ENCODE measurements at places on chromosomes 5 and 9.

DNA sequence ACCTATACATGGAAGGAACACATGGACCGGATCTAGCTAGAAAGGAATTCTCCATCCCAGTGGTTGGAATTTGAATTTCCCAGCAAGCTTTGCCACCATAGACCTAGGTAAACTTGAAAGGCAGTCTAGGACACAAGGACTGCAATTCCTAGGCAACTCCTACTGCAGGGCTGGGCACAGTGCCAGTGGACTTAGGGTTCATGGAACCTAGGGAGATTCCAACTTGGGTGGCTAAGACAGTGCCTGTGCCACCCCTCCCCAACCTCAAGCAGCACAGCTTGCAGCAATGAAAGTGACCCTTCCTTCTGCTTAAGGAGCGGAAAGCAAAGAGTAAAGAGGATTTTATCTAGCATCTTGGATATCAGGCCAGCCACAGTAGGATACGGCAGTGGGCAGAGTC is 663.3 kb downstream of the ELAVL2 start:
- no peak for DNase-seq

DNA sequence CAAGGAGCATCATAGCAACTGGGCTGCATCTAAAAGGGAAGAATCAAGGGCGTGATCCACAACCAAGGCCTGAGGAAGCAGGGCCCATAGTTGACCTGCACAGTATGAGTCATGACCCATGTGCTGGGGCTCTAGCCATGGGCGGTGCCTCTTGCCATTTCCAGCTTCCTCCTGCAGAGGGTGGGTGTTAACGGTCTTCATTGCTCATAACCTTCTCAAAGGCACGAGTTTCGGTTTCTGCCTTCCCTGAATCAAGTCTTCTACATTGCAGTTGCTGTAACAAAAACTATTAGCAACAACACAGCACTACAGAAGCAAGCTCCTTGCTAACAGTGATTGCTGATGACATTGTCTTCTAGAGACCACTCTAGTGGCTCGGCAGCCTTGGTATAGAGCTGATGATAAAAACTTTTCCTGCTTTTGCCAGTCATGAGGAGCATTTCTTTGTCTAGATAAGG is 66.9 kb downstream of the CTSL start:
- peak; percentile 68 for DNase-seq

GRCh38 chr5:90551376-90551775 is 7.2 kb upstream of the ADGRV1 start:
- no peak for DNase-seq

GRCh38 chr9:38761339-38761738 is 41.4 kb upstream of the FAM240B start:
- no peak for DNase-seq

- DNase-seq: no peak
Measured at GRCh38 chr9:99479929-99480328, 257.8 kb downstream of the SEC61B start.

DNA sequence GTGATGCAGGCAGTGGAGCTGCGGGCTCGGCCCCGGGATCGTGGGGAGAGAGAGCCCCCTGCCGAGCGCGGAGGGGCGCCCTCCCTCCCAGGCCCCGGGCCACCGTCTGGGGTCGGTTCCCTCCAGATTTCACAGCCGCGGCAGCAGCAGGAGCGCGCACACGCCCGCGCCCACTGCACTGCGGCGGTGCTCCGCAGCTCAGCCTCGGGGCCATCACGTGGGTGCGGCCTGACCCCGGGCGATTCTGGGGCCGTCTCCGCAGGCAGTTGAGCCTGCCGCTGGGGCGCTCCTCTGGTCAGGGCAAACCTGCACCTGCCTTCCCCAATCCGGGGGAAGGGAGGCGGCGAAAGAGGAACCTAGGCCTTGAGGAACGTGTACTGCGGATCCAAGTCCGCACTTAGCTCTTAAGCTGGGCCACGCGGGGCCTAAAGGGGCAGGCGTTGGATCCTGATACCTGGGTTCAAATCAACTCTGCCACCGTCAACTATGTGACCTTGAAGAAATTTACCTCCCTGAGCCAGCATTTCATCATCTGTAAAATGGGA is 9.4 kb upstream of the DELE1 start:
- DNase-seq: peak; percentile 53
